ENCODE measurements at places on chromosomes 3 and 15.

DNA sequence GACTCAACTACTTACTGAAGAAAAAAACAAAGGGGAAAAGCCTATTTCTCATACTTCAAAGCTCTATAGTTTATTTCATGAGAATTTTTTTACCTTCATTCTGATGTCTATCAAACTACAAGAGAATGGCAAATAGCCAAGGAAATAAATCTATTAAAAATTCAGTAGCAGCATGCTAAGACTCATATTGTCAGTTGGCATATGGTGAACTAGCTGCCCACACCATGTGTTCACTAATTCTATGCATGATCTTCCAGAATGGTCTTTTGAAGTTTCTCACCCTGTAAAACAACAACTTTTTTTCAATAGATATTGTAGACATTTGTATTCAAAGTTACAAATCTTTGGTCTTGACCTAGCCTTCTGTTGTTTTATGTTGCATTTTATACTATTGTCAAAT, 386.2 kb downstream of the RSL24D1 start:
- no peak for DNase-seq

DNA sequence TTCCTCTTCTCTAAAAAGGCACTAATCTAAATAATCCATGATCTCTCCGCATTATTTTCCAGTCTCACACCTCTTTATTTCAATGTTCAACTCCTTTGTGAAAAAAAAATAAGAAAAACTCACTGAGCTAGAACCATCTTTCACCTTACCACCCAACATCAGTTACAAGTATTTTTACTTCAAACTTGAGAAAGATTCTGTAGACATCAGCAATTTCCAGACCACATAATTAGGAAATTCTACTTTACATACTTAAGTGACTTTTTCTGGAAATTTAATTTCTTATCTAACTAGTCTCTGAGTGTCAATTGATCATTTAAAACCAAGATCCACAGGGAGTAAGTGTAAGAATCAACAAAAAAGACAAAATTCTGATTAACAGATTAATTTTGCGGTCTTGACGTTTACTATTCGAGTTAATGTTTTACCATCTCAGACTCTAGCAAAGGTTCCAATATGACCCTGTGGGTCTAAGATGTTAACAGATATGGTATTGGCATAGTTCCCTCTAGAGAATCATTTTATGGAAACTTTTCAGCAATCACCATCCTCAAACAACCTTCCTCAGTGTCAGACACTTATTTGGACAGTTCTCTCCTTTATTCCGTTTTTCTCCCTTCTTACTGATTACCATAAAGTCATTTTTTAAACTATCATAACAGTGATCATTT, 5.1 kb downstream of the ATP13A3 start:
- no peak for DNase-seq

DNA sequence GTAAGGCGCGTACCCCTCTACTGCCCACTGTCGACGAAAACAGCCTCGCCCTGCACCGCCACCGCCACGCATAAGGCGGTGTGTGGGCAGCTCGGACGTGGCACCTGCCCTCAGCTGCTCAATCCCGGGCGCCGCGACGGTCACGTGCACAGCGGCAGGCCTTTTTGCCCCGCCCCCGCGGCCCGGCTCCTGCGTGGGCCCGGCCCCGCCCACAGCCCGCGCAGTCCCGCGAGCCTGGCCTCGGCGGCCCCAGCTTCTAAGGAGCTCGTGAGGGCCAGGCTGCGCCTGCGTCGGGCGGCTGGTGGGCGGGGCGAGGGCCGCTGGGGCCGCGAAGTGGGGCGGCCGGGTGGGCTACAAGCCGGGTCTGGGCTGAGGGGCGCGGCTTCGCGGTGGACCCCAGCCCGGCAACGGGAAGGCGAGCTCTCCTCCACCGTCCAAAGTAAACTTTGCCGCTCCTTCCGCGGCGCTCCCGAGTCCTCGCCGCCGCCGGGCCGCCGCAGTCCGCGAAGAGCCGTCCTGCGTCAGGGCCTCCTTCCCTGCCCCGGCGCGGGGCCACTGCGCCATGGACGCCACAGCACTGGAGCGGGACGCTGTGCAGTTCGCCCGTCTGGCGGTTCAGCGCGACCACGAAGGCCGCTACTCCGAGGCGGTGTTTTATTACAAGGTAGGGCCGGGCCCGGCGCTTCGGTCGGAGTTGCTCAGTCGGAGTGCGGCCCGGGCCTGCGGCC, at the start of gene CAPN7:
CAPN7 (plus strand) TSS at position 313 of the 728 bp plus-strand sequence; CDS start at position 563, 250 bp downstream.
- DNase-seq, result no peak

GRCh38 chr3:127770671-127771355, 51.5 kb downstream of the MGLL start:
- DNase-seq, result no peak

DNA sequence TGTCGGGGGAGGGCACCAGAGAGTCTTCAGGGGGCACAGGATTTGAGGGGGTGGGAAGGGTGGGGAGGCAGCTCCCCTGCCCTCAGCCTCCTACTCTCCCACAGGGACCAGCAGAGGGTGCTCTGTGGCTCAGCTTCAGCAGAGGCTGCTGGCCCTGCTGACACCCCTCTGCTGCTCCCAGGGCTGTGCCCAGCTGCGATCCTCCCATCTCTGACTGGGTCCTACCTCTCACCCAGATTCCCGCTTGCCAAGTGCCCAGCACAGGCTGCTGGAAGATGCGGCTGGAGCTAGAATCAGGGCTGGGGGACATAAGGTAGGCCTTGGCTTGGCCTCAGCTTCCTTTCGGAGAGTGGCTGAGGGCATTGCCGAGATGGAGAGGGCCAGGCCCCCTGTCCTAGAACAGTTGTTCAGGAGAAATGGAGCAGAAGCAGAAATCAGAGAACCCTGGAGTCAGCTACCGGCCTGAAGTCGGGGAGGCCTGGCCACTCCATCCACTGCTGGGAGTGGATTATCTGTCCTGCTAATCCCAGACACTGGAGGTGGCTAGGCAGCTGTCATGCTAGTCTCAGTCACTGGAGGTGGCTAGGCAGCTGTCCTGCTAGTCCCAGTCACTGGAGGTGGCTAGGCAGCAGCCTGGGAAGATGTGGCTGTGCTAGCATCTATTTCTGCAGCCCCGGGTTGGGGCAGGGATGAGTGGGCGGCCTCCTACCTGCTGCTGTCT, 3.9 kb downstream of the GRM2 start:
- no peak for DNase-seq

DNA sequence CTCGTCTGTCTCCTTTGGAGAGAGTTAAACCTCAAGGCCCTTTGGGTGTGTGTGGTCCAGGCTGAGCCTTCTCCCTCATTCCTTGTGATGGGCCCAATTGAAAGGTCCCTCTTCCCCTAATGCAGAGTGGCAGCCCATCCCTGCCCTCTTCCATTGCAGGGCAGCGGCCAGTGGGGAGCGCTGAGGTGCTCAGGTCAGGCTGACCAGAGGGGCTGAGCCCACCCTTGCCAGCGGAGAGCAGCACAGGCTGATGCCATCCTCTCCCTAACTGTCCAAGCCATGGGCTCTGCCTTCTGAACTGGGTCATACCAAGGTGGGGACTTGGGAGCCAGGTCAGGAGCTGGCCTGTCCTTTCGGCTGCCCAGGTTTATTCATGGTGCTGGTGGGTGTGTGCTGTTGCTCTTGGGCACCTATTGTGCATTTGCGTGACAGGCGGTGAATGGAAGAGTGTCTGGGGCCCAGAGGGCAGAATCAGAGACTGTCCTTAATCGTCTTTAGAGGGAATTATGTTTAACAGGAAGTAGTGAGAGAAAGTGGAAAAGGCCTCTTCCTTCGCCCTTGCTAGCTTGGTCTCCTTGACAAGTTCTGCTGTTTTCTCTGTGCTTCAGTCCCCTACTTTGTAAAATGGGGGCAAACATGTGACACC, 96.9 kb downstream of the VGLL4 start:
- no peak for DNase-seq

- DNase-seq, result no peak
These were observed 35.7 kb upstream of the IGF1R start for GRCh38 chr15:98612490-98613110.

- no peak for DNase-seq
These were observed 595.2 kb upstream of the TBL1XR1 start for GRCh38 chr3:177792311-177793030.

DNA sequence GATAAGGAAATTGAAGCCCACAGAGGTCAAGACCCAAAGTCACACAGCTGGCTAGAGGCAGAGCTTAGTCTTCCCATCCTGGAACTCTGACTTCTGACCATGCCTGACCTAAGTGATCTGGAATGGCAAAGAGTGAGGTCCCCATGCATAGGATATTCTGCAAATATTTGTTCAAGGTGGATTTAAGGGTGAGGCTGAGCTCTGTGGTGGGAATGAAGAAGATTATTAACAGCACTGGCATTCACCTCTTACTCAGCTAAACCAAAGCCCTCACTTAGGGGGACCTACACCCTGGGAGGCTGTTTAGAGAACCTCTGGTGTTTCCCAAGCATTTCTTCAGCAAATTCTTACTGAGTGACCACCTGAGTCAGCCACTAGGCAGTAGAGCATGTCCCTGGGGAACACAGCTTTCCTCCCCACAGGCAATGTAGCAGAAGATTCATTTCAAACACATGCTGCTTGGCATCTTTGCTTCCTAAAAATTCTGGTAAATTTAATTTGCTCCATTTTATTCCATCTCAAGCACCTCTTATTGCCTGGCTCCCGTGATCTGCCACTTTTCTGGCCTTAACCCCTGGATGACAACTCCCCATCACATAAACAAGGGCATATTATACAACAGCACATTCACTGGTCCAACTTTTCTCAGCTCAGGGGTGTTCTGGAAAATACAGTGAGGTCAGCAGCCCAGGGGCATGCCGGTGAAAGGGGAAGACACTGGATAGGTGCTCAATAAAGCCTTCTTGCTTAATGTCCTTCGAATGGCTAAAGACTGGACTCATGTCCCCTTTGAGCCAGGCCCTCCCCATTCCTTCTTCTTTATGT, 176.0 kb downstream of the ABHD5 start:
- no peak for DNase-seq

DNA sequence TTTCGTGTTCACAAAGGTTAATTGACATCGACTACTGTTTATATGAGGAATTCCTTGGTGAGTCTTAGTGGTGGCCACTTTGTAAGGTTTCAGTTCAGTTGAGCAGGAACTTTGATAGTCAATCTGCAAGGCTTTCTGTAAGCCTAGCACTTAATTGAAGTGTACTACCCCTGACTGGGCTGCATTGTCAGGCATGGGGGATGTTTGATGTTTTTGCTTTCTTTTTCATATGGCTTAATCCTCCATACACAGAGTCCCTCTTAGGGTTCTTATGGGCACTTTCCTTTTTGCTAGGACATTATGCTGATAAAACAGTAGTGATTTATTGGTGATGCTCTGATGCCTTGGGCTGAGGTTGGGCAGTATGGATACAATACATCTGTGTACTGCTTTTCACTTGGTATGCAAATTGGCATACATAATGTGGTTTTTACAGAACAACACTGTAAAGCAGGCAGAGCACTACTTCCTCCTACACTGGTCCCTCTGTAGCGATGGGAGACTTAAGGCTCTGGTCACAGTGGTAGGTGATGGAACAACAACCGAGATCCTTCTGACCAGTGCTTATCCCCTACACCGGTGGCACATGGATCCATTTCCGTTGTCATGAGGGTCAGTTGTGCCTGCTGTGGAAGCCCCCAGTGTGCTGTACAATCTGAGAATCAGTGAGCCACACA, 261.0 kb downstream of the MFSD1 start:
- no peak for DNase-seq
